ENCODE measurements at places on chromosomes 6 and 20.

DNA sequence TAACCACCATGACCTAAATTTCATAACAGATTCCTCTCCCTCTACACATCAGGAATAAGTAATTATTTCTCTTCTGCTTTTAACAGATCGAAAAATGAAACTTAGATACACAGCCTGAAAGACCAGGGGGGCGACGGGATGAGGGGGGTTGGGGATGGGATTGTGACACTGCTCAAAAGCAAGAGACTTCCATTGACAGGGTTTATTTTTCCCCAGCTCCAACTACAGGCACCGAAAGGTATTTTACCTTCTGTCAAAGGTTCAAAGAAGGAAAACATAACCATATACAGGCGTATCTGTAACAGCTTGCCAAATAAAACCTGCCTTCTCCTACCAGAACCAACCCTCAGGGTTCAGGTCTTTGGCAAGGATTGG, 1.3 kb downstream of the EPHA7 start:
- no peak for DNase-seq

DNA sequence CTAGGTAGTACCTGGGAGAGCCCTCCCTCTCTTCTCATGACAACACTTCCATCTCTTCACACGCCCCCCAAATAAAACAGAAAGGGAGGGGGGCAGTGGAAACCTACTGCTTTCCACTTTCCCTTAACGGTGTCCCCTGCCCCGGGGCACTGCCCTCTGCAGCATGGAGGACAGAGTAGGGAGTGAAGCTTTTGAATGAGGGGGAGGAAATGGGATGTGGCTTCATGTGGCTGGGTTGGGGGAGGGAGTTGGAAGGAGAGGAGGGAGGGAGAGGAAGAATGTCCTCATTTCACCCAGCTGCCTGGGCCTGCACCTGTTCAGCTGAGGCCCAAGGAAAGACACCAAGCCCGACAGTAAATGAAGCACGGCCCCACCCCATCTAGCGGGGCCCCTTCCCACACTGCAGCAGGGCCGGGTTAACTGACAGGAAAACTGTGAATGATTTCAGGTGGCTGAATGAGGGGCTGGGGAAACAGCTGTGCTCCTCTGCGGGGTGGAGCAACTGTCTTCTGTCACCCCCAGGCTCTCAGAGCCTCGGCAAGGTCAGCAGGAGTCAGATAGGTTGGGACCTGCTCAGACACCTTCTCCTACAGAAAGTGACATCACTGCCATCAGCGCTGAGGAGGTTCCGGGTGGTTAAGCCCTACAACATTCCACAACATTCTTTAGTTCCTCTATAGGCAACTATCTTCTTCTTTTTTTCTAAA, 40.0 kb upstream of the TAF8 start:
- DNase-seq, result no peak

DNA sequence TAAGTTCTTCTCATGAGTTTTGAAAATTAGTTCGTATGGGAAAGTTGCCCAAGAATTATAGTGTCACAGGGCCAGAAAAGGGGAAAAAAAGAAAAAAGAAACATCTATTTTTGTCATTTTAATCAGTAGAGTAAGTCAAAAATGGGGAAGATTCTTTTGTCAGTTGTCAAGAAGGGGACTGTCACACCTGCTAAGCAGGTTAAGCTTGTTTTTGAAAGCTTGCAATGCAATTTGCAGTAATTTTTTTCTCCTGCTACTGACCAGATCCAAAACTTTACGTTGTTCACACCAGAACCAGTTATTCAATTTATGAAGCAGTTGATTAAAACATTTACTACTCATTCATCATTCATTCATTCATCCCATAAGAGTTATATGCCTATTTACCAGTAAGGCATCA, 171.4 kb downstream of the SOX4 start:
- DNase-seq, result no peak

GRCh38 chr20:59923514-59923913, 9.9 kb downstream of the SYCP2 start:
- DNase-seq, result no peak

GRCh38 chr6:116217069-116217468, 36.8 kb downstream of the TSPYL4 start:
- DNase-seq, result no peak

DNA sequence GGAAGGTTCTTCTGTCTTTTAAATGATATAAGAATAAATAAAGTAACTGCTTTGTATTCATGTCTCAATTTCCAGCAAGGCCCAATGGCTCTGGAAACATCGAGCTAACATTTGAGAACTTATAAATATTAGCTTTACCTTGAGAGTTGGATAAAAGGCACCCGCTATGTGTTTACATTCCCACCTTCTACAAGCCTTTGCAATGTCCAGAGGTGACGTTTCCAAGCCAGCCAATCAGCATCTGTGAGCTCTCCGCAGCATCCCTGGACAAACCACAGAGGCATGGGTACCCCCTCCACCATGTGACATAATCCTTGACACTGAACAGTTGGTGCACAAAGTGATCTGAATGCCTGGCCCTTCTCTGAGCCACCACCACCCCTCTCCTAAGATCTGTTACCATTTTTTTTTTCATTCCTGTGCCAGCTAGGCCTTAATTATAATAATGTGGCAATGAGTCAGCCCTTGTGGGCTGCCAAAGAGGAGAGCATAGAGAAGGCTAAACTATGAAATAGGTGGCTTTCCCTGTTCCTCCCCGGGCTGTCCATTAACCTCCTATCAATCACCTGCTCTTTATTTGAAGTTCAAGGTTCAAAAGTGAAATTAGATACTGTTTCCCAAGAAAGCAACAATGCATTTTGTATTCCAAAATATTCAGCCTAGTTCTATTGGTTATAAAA, 4.1 kb downstream of the CBLN4 start:
- no peak for DNase-seq

GRCh38 chr6:106773522-106773921, 144.1 kb downstream of the QRSL1 start:
- DNase-seq, result no peak

All from stimulated activated CD4-positive, alpha-beta T cell treated with anti-CD3 and anti-CD28 coated beads, Interleukin-15, amount 100 ng/mL, for 1 hour (primary cell).